ENCODE measurements at places on chromosomes 5 and 9.
A peak's percentile ranks its signal among the peaks of the same experiment; 100 is the strongest.

DNA sequence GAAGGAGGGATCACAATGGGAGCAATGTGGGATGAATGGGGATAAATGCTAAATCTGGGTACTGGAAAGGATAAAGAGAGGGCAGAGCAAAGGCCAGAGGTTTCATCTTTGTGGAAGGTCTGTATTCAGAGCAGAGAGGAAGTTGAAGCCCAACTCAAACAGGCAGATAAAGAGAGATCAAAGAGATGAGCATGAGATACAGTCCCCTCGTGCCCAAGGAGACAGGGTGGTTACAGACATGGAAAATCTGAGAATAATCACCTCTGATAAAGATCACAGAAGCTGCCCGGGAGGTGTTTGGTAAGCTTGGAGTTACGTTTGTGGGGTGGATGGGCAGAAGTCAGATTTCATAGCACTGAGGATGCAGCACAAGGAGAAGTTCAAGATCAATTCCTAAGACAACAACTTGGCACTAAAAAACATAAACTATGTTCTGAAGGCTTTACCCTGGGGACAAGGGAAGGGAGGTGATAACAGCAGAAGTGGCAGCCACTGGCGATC, 459 bp upstream of the ERAP2 start:
- DNase-seq = no peak

DNA sequence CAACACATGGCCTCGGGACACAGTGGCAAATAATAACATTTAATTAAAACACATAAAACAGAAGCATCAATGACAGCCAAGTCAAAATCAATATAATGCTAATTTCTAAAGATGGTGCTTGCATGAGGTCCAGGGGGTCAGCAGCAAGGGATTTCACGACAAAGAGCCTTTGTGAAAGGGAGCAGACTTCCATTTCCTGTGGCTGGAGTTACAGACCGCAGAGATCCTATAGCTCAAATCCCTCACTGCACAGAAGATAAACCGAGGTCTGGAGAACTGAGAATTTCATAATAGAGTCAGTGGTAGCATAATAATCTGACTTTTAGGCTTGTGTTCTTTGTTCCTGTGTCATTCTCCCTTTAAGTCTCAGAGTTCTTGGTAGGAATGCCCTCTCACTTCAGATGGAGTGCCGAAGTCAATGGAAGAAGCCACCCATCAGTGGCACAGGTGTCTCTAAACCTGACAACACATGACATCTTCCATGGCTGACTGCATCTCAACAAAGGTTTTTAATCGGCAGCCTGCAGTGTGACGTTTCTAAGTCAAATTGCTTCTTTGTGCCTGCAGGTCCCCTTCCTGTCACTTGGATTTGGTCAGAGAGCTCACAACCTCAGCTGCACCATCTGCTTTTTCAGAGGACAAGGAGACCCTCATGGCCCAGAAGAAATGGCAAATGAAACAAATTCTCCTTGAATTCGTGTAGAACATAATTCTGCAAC, 67.4 kb downstream of the CARTPT start:
- DNase-seq = no peak

- no peak for DNase-seq
Observed at GRCh38 chr9:134317400-134317789, 8.9 kb upstream of the RXRA start.

GRCh38 chr9:80204054-80204453, 632.3 kb downstream of the TLE4 start:
- DNase-seq = peak; percentile 58

- DNase-seq = no peak
Observed at GRCh38 chr9:132025766-132026165, 53.9 kb downstream of the MED27 start.

DNA sequence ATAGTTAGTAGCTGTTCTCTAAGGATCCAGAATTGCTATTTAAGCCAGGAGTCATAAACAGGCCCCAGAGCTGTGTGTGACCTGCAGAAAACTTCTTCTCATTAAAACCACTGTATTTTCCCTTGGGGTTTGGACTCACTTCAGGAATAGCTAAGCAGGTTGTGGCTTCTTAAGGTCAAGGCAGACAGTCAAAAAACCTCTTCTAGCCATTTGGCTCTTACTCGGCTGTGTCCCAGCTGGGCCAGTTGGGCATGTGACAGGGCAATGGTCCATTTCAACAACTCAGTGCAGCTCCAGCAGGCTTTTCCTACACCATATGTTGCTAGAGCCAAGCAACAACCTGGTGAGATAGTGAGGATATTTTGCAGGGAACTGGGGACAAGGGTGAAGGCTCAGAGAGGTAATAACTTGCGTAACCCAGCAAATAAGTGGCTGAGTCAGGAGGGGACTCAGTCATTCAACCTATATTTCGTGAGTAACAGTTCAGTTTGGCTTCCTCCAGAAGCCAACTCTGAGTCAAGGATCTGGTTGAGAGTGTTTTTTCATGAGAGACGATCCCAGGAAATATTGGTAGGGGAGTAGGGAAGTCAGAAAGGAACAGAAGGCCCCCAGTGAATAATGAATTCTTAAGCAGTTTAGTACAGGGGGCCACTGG, 115.4 kb upstream of the PPP2R2B start:
- no peak for DNase-seq

DNA sequence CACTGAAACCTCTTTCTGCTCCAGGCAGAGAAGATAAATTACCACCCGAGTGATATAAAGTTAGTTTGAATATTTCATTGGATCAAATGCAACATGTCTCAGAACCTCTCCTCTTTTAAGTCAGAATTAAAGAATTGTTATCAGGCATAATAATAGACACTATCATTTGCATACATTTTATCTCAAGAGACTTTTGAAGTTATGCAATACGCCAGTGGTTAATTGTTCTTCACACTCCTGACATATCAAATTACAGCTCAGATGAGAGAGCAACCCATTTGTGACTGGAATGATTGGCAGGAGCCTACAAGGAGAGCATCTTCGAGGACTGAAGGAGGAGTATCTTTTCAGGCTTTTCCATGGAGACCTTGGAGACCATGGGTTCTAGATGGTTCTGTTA, 452.2 kb downstream of the KDM4C start:
- no peak for DNase-seq

DNA sequence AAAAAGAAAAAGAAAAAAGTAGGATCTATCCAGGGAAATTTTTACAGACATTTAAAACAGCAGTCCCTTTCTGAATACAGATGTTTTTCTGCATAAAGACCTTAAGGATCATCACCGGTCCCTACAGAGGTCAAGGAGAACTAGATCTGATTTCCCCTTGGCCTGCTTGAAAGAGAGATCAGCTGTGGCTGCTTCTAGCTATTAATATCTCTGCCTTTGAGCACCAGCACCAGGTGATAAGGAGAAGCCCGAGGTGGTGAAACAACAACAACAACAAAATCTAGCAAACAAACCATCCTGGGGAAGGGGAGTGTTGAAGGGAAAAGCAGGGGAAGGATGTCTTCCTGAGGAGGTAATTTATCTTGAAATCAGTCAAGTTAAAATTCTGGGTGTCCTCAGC, 42.1 kb downstream of the ZNF366 start:
- no peak for DNase-seq

- no peak for DNase-seq
Observed at GRCh38 chr5:21181609-21182125, 1193.7 kb upstream of the CDH18 start.

GRCh38 chr5:179828756-179829421, 8.2 kb downstream of the SQSTM1 start:
- no peak for DNase-seq

GRCh38 chr5:142833517-142834449, 63.6 kb downstream of the ARHGAP26 start:
- no peak for DNase-seq

DNA sequence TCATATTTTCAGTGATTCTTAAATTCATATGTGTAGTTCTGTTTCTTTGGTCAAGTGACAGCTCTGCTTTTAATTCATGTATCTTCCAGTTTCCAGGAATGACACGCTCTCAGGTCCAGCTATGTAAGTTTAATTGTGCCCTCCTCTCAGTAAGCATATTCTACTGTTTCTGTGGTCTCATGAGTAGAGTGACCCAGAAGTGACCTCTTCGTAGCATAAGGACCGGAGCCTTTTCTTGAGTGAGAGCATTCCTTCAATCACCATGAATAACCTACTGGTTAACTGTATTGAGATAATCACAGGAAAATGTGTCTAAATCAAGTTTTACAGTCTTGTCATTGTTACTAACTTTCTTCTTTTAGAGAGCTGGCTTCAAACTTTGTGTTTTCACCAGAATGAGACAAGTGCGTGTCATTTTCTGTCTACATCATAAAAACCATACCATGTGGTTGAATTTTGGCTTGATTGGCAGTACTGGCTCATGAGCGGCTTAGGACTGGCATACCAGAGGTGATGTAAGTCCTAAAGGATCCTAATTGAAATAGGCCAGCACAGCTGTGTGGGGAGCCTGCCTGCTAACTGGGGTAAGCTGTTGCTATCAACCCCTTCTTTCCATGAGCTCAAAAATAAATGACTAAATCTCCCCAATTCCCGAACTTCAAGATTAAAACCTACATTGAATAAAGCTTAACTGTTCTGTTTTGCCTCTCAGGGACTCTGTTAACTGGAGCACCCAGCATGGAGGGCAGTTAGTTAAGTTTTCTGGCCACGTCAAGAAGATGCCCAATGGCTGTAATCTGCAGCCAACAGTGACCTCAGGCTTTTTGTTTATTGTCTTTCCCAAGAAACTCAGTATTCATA, 4.8 kb downstream of the ADAMTSL1 start:
- DNase-seq = peak; percentile 94

DNA sequence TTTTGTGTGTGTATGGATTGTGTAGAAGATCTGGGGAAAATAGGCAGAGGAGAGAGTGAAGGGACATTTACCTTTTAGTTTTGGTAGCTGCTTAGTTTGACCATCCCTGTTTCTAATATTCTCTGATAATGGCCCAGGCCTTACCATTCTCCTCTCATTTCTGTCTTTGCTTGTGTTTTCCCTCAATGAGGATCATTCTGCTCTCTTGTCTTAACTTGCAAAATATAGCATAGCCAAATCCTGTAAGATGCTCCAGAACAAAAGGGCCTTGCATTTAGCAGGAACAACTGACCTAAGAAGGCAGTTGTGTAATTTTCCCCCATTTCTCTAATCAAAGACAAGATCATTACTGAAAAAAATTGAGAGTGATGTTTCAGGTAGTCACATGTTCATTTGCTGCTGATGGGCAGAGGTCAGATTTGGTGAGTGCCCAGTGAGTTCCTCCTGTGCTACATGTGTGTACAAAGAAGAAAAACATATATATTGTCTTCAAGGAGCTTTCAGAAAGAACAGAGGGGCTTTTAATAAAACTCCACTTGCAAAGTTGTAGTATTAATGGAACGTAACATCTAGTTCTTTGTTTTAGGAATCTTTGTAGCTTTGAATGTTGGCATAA, 139.5 kb downstream of the KDM4C start:
- DNase-seq = no peak

DNA sequence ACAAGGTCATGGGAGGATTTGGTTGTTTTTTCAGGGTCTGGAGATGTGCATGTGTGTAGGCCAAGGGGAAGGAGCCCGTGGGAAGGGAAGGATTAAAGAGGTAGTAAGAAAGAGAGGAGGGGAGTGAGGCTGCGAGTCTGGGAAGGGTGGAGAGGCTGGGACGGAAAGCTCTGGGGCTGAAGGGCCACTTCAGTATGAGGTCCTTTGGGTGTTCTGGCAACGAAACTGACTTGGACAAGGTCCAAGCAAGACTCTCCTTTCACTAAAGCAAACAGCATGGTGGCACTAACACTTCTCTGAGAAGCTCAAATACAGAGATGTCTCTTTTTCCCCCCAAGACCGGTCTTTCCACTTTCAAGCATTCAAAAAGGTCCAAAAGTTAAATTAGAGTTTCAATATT, 394.5 kb downstream of the ARHGEF28 start:
- no peak for DNase-seq

GRCh38 chr9:26357803-26358344, 534.7 kb downstream of the CAAP1 start:
- DNase-seq = no peak

DNA sequence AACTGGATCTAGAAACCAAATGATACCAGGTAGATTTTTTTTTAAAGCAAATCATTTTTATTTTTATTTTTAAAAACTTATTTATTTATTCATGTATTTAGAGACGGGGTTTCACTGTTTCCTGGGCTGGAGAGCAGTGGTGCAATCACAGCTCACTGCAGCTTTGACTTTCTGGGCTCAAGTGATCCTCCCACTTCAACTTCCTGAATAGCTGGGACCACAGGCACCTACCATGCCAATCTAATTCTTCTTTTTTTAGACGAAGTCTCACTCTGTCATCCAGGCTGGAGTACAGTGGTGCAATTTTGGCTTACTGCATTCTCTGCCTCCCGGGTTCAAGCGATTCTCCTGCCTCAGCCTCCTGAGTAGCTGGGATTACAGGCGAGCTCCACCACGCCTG, 41.3 kb upstream of the CDK20 start:
- DNase-seq = no peak

DNA sequence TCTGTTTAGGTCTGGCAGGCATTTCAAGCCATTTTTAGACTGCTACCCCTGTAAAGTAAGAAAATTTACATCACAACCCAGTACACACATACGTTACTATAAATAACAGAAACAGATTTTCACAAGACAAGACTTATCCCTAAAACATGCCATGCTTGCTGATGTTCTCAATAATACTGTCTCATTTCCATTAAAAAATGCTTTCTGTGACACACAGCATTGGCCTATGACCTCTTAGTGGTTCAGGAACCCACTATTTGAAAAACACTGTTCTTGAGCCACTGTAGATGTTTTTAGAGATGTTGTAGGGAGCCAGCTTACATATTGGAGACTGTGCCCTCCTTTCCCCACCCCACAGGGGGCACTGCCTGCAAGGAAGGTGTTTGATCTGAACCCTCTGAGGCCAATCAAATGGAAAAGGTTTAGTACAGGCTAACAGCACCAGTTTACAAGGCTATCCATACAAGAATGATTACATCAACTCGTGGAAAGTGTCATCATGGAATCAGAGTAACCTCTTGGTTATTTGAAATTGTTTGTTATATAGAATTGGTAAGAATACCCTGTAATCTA, 30.8 kb downstream of the ZSWIM6 start:
- DNase-seq = peak; percentile 22

DNA sequence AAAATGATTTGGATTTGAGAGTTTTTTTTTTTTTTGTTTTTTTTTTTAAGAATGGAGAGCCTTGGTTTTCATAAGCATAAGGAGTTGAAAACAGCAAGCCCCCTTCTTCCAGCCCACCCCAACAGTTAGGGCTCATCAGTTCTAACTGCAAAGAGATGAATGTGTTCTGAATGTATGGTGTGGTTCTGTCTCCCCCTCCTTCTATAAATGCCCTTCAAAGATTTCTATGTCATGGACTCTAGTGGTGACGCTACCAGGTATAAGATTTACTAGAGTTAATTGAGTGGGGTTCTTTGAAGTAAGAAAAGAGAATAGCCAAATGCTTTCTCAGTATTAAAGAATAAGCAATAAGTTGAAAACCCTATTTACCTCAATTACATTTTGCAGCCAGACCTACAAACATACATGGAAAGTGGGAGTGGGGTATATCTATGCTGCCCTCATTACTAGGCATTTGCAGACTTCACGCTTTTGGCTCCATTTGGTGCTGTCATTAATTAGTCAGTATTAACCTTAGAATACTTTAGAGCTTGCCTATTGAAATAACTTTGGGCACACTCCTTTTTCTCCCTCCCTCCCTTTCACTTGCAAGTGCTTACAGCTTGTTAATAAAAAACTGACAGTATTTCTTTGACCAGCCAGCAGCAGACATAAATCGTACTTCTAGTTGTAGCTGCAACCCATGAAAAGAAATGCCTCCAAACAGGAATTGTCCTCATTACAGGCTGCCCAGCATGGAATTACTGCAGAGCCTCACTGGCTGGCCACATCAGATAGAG, 667.2 kb upstream of the ZNF608 start:
- DNase-seq = no peak
